ENCODE measurements at places on chromosomes 1 and 21.

GRCh38 chr21:36909901-36910561 lies 56.4 kb downstream of the HLCS start:
- peak; percentile 18 for DNase-seq

DNA sequence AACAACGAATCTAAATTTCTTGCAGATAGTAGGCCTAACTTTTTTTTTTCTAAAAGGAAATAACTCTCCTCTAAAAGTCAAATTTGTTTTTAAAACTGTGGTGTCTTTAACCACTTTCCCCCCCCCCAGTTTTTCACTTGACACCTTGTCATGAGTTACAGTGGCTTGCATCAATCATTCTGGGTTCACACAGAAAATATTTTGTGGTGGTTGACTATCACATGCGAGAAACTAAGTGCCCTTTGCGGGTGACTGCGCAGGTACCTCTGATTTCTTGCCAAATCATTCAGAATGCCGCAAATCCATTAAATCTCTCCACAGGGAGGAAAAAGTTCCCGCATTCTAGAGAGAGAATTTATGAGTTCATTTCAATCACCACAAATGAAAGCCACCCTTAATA lies 23.8 kb upstream of the SAMSN1 start:
- DNase-seq = no peak

- no peak for DNase-seq
These were observed 121.9 kb downstream of the TIAM1 start for GRCh38 chr21:31222142-31222541.

DNA sequence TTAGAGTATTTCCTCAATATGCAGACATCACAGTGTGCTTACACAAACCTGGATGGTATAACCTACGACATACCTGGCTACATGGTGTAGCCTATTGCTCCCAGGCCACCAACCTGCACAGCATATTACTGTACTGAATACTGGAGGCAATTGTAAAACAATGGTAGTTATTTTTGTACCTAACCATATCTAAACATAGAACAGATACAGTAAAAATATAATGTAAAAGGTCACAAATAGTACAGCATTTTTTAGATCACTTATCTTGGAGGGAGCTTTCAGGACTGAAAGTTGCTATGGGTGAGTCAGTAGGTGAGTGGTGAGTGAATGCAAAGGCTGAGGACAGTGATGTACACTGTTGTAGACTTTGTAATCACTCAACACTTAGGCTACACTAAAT lies 492.3 kb downstream of the MRPL39 start:
- DNase-seq = no peak

DNA sequence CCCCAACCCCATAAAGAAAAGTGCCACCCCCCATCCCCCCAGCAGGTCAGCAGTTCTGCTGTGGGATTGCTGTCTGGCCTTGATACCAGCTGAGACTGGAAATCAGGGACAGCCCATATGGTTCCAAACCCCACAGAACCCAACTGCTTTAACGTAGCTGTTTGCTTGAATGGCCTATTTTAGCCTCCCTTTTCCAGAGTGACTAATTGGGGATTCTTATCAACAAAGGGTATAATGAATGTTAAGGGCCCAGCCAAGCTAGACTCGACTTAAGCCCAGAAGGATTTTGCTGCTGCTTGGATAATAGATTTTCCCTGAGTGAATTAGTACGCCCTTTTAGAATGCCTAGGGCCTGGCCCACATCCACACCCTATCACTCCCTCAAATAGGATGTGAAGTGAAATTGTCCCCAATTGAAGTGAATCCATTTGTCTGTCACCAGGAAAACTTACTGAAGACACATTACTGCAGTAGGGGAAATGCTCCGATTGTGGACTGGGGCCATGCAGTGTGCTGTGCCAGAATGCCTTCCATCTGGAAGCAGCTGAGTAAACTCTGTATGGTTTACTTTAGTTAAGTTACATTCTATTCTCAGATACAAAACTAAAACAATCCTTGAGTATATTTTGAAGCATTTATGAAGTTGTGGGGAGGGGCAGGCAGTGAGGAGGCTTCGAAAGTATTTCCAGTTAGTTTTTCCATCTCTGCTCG lies 156.9 kb downstream of the DHRS3 start:
- no peak for DNase-seq

DNA sequence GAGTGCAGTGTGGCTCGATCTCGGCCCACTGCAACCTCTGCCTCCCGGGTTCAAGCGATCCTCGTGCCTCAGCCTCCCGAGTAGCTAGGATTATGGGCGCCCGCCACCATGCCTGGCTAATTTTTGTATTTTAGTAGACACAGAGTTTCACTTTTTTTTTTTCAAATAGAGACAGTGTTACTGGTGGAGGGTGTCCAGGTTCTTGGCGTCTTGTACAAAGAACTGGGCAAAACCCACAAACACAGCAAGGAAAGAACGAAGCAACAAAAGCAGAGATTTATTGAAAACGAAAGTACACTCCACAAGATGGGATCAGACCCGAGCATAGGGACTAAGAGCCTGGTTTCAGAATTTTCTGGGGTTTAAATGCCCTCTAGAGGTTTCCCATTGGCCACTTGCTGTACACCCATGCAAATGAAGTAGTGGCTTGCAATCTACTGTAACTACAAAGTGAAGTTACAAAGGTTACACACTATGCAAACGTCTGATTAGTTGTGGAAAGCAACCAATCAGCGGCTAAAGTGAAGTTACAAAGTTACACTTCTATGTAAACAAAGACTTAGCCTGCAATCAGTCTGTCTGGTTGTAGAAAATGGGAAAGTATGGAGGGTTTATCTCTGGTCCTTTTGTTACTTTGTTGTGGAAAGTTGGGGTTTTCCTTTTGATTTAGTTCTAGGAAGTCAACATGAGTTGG lies 199.1 kb downstream of the DYRK1A start:
- no peak for DNase-seq

GRCh38 chr1:115717541-115717940 lies 51.0 kb downstream of the CASQ2 start:
- DNase-seq = no peak

DNA sequence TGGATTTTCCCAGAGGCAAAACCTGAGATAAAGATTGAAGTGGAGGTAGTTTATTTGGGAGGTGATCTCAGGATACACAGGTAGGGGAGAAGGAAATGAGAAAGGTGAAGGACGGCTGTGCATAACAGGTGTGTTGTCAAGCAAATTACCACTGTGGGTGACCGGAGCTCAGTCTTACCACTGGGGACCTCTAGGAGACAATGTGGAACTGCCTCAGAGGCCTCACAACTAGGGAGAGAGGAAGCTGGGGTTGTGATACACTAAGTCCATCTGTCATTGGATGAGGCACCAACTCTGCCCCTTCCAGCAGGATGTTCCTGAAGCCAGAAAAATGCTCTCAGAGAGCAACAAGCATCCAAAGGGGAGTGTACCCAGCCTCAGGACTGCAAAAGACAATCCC lies 32.6 kb downstream of the GRIK3 start:
- DNase-seq = no peak

DNA sequence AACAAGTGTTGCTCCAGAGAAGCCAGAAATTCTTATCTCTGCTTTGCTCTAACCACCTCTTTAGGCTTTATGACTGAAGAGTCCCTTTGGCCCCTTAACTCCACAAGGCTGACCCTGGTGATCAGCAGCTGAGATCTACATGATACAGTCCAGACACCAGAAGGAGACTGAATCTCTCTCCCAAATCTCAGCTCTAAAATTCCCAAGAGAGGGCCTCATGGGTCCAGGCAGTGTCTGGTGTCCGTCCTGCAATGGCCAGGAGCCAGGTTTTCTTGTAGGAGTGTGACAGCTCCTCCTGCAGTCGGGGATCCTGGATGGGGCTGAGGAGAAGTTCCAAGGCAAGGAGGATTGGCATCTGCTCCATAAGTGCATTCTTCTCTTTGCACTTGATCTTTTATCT lies 35.3 kb downstream of the L1TD1 start:
- DNase-seq = no peak

DNA sequence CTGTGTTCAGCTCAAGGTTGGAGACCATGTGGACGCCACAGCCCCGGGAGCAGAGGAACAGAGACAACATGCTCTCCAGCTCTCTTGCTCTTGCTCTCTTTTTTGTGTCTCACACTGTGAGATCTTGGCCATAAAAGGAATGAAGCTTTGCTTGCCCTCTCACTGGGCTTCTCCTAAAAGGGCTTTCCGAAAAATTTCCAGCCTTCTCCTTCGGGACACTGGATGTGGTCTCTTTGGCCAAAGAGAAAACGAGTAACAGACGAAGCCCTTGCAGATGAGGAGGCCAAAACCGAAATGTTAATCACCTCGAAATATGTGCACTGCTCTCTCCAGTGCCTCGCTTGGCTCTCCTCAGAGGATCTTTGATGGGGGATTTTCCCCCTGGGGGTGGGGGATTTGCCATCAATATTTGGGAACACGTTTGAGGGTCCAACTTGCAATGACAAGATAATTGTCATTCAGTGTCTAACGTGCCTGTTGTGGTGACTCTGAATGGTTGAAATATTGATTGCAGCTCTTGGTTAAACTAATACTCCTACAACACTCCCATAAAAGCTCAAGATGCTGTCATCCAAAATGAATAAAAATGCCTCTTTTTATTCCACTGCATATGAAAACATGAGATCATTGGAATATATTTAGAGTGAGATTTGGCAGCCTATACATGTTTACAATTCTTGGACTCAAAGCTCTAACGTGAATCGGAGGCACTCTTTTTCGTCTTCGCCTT lies 68.6 kb upstream of the ANGPTL1 start:
- DNase-seq = no peak

DNA sequence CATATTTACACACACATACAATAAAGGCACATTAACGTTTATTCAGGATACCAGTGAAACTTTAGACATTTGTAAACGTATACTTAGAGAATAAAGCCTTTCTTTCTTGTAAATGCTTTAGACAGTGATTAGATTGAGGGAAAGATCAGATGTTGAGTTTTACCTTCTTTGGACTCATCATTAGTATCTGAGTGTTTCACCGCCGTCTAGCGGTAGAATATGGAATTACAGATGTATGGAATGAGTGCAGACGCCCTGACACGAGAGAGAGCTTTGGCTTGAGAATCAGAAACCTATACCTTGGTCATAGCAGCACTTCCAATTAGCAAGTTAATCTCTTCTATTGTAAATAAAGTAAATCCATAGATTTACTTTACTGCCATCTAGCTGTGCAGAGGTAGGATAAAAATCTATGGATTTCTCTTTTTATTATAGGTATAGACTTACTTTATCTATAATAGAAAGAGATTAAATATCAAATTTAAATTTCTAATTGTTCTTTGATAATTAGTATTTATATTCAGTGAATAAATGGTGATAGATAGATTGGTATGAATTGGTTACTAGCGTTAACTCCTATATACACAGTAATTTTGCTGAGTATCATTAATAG lies 12.6 kb downstream of the FLG2 start:
- peak; percentile 71 for DNase-seq

- DNase-seq = no peak
These were observed 39.9 kb upstream of the HMGN1 start for GRCh38 chr21:39388811-39389155.

- no peak for DNase-seq
These were observed 17.3 kb upstream of the FMO2 start for GRCh38 chr1:171167785-171168184.

DNA sequence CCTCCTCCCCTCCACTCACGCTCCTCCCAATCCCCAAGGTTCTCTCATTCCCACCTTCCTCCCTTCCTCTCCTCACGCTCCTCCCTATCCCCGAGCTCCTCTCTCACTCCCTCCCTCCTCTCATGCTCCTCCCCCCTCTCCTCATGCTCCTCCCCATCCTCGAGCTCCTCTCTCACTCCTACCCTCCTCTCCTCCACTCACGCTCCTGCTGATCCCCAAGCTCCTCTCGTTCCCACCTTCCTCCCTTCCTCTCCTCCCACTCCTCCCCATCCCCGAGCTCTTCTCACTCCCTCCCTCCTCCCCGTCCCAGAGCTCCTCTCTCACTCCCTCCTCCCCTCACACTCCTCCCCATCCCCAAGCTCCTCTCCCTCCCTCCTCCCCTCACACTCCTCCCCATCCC lies 31.4 kb downstream of the PGBD5 start:
- DNase-seq = no peak

DNA sequence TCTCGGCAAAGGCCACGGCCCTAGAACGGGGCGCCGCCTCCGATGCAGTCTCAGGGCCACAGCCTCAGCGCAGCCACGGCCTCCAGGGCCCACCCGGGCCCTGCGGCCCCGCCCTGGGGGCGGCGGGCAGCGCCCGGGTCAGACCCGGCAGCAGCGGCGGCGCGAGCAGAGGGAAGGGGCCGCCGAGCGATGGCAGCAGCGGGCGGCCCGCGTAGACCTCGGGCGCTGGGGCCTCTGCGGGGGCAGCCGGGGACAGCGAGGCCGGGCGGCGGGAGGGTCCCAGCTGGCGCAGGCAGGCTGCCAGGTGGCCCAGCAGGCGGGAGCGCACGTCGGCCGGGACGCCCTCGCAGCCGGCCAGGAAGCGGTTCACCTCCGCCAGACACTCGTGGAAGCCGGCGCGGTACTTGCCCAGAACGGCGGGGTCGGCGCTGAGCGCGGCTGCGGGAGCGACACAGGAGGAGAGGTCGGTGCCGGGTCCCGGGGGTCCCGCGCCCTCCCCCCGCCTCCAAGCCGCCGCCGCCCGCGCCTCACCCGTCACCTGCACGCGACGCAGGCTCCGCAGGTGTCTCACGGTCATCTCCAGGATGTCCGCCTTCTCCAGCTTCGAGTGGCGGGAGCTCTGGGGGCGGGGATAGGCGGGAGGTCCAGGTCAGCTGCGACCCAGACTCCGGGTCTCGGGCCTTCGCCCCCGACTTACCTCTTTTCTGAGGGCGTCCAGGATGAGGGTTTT lies 737 bp downstream of the HES4 start:
- DNase-seq = no peak

DNA sequence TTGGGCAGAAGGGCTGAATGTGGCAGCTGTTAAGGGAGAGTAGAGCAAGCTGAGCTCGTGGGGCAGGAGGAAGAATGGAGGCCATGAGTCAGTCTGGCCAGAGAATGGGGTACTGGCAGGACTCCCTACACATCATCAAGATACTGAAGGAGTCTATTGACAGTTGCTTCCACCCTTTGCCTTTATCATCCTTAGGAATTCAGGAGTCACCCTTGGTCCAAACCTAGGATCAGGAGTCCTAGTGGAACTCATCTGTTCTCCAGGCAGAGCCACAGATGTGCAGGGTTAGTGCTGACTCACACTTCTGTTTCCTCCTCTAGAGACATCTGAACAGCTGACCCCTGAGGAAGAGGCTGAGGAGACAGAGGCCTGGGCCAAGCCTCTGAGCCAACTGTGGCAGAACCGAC lies 18.7 kb upstream of the ST3GAL3 start:
- no peak for DNase-seq

- no peak for DNase-seq
These were observed 28.9 kb downstream of the DISP1 start for GRCh38 chr1:222843469-222844410.
